ENCODE measurements at places on chromosomes 13 and 19.
A peak's percentile ranks its signal among the peaks of the same experiment; 100 is the strongest.

GRCh38 chr19:10289167-10289835, 451 bp upstream of the ICAM5 start:
- DNase-seq: peak; percentile 62

GRCh38 chr19:34274827-34275625, 20.7 kb downstream of the GARRE1 start:
- peak; percentile 79 for DNase-seq

GRCh38 chr19:4350726-4351125, 7.4 kb downstream of the MPND start:
- DNase-seq: no peak

- DNase-seq: no peak
Measured at GRCh38 chr13:110921695-110922094, 6.8 kb upstream of the ANKRD10 start.

GRCh38 chr19:45592366-45592765, 7.8 kb upstream of the OPA3 start:
- no peak for DNase-seq

DNA sequence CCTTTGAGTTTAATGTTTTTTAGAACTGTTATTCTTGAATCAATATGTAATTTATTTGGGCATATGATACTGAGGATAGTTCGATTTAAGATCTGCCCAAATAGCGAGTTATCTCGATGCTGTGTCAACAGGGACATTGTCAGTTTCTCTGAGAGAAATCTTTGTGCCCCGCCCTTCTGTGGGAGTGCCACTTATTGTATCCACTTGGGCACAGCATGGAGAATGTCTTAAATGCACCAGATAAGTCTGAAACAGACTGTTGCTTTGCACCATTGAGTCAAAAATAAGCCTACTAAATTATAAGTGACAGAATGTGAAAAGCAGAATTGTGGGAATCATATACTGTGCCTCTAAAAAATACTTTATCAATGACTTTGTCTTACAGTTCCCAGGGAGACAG, 45.6 kb downstream of the RNASEH2B start:
- DNase-seq: no peak

DNA sequence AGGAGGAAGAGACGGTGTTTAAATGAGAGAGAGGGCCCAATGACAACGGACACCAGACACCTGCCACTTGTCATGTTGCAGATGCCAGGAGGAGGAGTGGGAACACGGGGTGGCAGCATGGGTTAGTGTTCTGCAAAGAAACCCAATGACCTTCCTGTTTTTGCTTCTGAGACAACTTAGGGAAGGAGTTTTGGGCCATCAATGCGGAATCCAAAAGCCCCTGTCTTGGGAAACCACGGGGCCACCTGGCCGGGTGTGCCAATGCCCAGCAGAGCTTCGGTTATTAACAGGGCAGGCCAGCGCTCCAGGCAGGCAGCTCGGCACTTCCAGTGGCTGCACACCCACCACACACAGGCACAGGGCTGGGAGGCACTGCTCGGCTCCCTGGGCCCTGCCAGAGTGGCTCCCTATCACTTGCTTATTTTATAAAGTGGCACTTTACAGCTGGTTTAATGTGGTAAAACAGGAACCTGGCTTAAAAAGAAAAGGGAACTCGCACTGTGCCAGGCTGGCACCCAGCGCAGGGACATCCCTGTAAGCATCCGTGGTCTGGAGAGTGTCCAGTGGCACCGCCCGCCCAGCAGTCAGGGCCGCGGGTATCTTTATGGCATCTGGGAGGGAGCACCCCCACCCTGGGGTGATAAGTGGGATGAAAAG, 19.1 kb downstream of the ELL start:
- DNase-seq: no peak

DNA sequence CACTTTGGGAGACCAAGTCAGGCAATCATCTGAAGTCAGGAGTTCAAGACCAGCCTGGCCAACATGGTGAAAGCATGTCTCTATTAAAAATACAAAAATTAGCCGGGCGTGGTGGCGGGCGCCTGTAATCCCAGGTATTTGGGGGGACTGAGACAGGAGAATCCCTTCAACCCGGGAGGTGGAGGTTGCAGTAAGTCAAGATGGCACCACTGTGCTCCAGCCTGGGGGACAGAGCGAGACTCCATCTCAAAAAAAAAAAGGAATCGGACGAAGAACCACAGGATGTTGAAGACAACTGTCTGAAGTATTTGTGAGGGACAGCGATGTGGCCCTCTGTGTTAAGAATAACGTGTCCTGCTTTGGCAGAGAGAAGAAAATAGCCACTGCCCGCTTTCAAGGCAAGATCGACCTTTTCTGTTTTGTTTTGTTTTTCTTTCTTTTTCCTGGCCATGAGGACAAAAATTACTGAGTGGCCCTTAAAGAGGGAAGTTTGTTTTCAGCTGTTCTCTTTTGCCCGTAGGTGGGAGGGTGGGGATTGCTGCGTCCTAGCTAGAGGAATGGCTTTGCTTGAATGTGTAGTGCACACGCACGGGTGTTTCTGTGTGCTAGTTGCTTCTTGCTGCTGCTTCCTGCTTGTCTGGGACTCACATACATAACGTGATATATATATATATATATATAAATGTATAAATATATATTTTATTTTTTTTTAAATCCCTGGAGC, 6.2 kb upstream of the PRKCG start:
- no peak for DNase-seq

DNA sequence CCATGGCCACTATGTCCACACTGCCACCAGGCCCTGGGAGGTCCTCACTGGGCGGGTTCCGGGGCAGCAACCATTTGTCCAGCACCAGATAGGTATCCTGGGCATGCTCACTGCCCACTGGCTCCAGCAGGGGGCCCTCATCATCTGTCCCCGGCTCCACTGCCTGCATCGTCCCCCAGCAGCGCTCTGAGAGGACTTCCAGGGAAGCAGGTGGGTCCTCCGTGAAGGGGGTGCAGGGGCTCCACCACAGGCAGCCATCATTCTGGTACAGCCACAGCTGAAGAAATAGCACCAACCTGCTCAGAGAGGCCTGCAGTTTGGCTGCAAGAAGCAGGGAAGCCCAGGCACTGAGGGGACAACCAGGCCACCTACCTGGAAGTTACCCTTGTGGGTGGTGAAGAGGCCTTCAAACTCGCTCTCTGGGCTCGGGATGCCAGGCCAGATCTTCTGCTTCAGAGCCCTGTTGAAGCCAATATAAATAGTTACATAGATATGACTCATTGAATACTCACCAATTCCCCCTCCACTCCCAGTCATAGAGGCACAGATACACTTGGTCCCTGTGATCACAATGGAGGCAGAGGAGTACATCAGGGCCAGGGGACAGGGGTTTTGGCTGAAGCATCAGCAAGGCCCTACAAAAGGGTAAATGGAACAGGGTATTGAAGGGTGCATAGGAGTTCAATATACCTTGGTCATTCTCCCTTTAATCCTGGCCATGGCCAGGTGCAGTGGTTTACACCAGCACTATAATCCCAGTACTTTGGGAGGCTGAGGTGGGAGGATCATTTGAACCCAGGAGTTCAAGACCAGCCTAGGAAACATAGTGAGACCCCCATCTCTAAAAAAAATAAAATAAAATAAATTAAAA, 4.1 kb downstream of the SWSAP1 start:
- peak; percentile 77 for DNase-seq

- DNase-seq: no peak
Measured at GRCh38 chr19:31315652-31316051, 33.6 kb downstream of the TSHZ3 start.

GRCh38 chr13:100433475-100433874, 155.1 kb downstream of the GGACT start:
- DNase-seq: no peak

DNA sequence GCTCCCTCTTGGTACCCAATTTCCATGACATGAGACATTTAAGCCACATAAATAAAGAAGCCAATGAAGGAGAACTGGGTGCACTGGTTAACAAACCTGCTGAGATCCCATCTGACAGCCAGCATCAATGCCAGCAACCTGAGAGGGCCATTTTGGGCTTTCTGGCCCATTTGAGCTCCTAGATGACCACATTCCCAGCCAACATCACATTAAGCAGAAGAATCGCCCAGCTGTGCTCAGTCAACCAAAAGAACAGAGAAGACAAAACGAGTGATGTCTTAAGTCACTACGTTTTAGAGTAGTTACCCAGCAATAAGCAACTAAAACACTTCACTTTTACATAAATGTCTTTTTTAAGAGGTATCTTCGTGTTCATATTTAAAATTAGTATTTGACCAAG, 21.9 kb downstream of the LCP1 start:
- DNase-seq: no peak
